ENCODE measurements at places on chromosomes 5 and 9. TPM values are rescaled to one million over a fixed set of nuclear protein-coding genes. Genes with fewer than 3 reads are reported as not detected.

Gene FGFR4
- 1.8 TPM for total RNA-seq

Gene OR1J2
- total RNA-seq: not detected

Gene SIT1
- 0.36 TPM for total RNA-seq

Gene CBY3
- total RNA-seq: 1.4 TPM

Gene PTRH1
- 20.2 TPM for total RNA-seq

Gene FOXD4L3
- total RNA-seq: 0.14 TPM

Gene TRAF2
- total RNA-seq: 8.3 TPM
